Suppressor macrophage treated with lipopolysaccharide for 4 hours (primary cell): ENCODE measurements at places on chromosomes 4 and X.

- DNase-seq: no peak
Measured at GRCh38 chrX:130869239-130869638, 33.8 kb downstream of the ENOX2 start.

GRCh38 chrX:25285598-25285997 is 269.8 kb upstream of the ARX start:
- no peak for DNase-seq

- DNase-seq: no peak
Measured at GRCh38 chr4:168732714-168733113, 235.9 kb downstream of the PALLD start.

- DNase-seq: no peak
Measured at GRCh38 chr4:159410076-159410777, 307.3 kb downstream of the RAPGEF2 start.

DNA sequence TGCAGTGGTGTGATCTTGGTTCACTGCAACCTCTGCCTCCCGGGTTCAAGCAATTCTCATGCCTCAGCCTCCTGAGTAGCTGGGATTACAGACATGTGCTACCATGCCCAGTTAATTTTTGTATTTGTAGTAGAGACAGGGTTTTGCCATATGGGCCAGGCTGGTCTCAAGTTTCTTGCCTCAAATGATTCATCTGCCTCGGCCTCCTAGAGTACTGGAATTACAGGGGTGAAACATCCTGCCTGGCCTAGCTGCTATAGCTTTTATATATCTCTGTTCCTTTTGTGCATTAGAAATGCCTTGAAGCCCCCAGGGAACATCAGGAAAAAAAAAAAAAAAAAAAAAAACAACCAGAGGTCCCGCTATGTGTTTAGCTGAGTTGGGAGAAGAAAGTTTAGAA is 34.8 kb downstream of the UBE2K start:
- DNase-seq: no peak

GRCh38 chrX:43961699-43962098 is 11.5 kb downstream of the NDP start:
- no peak for DNase-seq

- no peak for DNase-seq
Measured at GRCh38 chr4:148445860-148446330, 3.7 kb upstream of the NR3C2 start.

DNA sequence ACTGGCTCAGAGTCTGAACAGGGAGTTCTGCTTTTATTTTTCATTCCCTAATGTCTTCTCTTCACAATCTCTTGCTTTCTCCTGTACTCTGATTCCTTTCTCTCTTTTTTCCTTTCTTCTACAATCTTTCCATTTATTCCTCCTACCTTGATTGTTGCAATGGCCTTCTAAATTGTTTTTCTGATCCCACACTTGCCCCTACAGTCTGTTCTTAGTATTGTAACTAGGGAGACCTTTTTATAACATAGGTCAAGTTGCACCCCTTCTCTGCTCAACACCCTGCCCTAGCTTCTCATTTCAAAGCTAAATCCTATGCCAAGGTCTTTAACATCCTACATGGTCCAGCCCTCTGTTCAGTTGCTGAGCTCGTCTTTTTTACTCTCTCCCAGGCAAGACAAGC is 277.9 kb downstream of the GBA3 start:
- DNase-seq: no peak

DNA sequence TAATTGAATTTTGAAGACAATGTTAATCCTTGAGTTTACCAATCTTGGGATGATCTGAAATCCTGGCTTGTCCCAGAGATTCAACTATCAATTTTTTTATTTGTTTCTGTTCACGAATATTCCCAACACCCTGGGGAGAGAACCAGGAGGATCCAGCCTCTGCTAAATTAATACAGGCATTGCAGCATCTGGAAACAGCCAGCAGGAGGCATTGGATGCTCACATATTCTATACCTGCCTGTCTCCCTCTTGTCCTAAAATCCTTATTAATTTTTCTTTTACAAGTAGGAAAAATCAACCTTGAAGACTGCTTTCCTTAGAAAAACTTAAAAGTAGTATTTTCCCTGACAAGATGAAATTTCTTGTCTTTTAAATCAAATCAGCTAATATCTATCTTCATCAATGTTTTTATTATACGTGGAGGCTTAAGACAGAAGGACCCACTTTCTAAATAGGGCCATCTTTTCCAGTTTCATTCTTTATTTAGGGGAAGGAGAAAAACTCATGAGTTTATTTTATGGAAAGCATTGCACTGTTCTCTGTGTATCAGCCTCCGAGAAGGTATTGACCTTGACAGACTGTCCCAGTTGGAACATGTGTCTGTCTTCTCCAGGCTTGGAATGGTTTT is 102.4 kb downstream of the CLNK start:
- DNase-seq: peak; percentile 61

- DNase-seq: no peak
Measured at GRCh38 chr4:188975271-188975670, 836.0 kb downstream of the TRIML1 start.

- no peak for DNase-seq
Measured at GRCh38 chr4:128682942-128683666, 126.4 kb upstream of the JADE1 start.
